ENCODE measurements at places on chromosomes 3 and 15.

DNA sequence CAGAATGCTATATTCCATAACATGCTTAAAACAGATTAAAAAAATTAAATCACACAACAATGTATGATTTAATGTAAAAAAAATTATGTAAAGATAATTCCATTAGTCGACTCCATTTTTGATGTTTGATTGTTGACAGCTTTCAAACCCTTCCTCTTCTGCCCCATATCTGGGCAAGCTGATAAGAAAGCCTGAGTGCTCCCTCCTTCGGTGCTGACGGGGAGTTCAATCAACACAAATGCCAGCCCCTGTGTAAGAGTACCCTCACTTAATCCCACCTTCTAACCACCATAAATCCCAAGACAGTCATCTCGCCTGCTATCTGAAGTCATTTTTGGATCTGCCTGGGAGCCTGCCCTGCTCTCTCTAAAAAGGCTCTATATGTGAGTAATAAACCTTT lies 59.8 kb upstream of the IP6K2 start:
- no peak for DNase-seq

DNA sequence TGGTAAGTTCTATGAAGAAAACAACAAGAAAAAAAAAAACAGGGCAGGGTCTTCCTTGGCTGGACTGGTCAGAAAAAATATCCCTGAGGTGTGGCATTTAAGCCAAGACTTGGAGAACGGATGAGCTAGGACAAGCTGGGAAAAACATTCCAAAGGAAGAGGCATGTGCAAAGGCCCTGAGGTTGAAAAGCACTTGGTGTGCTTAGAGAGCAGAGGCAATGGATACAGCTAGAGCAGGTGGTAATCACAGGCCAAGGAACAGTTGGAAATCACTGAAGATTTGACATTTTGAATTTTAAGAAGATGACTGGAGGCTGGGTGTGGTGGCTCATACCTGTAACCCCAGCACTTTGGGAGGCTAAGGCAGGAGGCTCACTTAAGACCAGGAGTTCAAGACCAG lies 42.9 kb upstream of the PDE8A start:
- no peak for DNase-seq

DNA sequence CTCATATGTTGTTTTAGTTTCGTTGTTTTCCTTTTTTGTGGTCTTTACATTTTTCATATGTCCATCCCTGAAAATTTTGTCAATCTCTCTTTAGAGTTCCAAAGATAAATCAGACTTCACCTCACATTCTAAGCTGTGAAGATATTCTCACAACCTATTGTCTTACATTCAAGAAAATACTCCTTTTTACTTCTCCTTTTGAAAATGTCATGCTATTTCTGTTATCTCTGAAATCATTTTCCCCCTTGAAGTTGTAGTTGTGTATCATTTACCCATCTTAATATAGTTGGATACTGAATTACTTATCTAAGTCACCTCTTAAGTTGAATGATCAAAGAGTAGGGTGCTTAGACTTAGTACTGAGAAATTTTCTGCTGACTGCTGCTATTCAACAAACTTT lies 74.3 kb downstream of the DCUN1D1 start:
- DNase-seq, result no peak

DNA sequence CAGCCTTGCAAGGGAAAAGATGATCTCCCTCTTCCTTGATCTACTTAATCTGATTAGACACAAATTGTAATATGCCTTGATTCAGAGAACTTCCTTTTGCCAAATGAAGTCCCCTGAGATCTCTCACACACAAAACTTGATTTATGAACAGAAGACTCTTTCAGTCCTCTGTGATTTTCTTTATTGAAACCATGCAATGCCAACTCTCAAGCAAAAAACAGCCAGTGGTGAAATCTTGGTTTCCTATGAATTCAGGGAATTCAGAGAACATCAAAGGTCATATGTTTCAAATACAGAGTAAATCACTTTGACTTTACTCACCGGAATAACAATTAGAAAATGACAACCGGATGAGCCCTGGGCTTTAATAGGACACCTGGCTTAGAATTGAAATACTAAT lies 211.7 kb downstream of the ABHD5 start:
- no peak for DNase-seq

- no peak for DNase-seq
These were observed 400.5 kb upstream of the C2CD4B start for GRCh38 chr15:62565634-62566026.

DNA sequence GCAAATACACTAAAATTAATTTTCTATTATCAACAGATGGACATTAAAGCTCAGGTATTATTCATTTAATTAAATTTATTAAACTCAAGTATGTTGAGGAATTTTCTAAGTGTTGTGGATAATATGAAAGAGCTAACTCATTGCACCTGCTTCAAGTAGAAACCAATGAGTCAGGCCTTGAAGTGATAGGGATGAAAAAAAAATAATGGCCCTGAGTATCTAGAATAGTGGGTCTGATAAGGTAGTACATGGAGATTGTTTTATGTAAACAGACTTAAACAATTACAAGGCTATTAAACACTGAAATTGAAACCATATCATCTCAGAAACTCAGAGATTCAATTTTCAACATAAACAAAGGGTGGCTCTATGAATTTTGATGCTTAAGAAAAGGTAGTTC lies 857.1 kb upstream of the GBE1 start:
- DNase-seq, result no peak

DNA sequence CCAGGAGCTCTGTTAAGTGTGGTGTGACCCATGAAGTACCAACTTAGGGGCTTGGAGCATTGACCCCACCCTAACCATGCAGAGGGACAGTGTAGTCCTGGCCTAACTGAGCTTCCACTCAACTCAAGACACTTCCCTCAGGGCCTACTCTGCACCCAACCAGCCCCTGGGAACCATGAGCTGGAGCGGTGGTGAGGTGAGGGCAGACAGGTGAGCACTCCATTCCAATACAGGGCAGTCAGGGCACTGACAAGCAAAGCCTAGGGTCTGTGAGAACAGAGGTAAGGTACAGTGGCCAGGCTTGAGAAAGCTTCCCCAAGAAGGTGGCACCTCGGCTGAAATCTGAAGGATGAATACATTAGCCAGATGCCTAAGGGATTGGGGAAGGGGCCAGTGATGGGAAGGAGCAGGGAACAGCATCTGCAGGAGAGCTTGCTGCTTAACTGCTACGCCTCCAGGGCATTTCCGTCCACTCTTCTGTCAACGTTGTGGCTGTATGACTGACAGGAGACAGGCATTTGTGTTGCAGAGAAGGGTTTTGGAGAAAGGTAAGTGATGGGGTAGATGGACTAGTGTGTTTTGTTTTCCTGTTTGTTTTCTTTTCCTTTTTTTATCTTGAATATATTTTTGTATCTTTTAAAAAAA lies 243.5 kb upstream of the TRIM42 start:
- no peak for DNase-seq

DNA sequence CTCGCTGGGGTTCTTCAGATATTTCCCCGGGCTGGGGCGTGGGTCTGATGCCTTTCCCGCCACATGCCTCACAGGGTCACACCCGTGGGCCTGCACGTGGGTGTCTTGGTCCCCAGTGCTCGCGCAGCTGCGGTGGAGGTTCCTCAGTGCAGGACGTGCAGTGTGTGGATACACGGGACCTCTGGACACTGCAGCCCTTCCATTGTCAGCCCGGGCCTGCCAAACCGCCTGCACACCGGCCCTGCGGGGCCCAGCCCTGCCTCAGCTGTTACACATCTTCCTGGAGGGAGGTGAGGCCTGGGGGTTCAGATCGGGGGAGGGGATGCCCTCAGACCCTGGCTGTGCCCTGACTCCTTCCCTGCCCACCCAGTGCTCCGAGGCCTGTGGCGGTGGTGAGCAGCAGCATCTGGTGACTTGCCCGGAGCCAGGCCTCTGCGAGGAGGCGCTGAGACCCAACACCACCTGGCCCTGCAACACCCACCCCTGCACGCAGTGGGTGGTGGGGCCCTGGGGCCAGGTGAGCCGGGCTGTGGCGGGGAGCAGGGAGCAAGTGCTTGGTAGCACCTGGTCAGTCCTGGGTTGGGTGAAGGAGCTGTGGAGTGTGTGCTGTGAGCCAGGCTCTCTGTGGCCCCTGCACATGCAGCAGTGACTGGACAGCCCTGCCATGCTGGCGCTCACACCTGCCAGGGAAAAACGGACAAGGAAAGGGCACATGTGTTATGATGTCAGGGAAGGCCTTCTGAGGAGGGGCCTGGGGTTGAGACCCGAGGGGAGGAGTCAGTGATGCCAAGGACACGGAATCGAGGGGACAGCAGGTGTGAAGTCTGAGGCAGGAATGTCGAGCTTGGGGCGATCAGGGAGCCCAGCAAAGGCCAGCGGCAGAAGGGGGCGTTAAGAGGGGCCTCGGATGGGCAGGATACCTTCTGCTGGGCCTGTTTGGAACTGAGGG lies 88.9 kb downstream of the TBC1D2B start:
- no peak for DNase-seq

- peak; percentile 54 for DNase-seq
These were observed 93.7 kb downstream of the MCTP2 start for GRCh38 chr15:94324835-94325767.

DNA sequence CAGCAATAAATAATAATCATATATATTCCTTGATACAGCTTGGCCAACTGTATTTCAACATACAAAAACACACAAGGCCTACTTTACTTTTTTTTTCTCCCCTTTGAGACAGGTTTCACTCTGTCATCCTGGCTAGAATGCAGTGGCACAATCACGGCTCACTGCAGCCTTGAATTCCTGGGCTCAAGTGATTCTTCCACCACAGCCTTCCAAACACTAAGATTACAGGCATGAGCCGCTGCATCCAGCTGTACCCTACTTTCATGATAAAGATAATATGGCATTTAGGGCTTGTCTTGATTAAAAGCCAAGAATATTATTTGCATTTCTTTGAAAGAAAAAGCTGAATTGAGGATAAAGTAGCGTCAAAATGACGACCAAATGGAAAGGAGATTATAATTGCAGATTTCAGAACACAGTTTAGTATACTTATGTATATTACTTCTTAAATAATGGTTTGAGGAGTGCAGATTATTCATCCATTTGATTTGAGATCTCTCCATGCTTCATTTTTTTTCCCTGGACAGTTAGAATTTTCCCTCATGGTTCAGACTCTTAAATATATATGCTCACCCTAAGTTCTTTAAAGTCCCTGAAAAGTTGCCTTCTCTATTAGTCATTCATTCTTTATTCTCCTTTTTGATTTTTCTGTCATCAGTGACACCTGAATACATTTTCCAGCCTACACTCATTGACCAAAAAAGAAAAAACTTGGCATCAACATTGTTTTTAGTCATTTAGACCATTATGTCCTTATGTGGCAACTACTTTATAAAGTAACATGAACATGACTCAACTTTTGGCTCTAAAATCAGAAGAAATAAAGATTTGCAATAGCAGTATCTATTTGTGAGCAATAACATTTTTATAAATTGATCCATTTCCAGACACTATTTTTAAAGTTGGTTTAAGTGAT lies 48.5 kb upstream of the MLF1 start:
- DNase-seq, result no peak

- no peak for DNase-seq
These were observed 157.9 kb downstream of the RAP2B start for GRCh38 chr3:153319705-153320554.

GRCh38 chr15:68348081-68348480 lies 70.5 kb downstream of the FEM1B start:
- no peak for DNase-seq

GRCh38 chr3:47016934-47017435 lies 37.5 kb downstream of the NBEAL2 start:
- no peak for DNase-seq

- DNase-seq, result no peak
These were observed 32.4 kb upstream of the HES1 start for GRCh38 chr3:194103505-194103904.

DNA sequence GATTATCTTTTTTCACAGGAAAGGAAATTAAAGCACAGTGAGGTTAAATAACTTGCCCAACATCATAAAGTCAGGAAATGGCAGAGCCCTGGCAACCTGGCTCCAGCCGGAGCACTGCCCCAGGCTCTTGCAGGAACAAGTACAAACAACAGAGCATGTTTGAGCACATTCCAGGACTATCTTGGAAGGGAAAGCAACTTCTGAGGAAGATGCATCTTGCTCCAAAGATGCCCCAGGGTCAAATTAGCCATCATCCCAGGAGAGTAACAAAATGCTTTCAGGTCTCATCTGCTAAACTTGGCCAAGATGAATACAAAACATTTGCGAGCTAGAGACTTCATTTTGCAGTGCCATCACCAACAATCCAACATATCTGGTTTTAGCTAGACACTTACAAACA lies 162.4 kb upstream of the LRRN1 start:
- no peak for DNase-seq

- no peak for DNase-seq
These were observed 10.7 kb upstream of the CNTN6 start for GRCh38 chr3:1082108-1082507.

- DNase-seq, result no peak
These were observed 30.8 kb downstream of the HLTF start for GRCh38 chr3:149055575-149055974.

DNA sequence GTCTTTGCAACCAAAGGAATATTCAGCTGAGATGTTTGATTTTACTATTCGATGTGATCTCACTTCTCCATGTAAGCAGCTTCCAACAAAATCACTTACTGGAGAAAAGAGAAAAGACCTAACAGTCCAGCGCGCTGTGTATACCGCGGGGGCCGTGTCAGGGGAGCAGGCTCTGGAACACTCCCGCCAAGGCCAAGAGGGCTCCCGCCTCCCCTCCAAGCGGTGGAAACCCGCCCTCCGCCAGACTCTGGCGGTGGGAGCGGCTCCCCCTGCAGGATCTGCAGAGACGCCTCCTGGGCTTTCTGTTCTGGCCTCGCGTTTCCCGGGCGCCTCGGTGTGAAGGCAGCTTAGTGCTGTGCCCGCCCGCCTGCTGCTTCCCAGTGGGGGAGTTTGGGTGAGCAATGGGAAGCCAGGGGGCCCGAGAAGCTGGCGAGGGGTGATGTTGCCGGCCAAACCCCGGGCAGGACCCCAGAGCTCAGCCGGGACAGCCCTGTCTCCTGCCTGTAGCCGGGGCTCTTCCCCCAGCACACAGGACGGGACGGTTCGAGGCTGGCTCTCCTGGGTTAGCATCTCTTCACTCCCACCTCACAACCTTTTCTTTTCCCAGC lies 36.3 kb downstream of the CHST14 start:
- DNase-seq, result peak; percentile 48

GRCh38 chr3:98068824-98069223 lies 18.1 kb upstream of the OR5AC2 start:
- DNase-seq, result no peak

DNA sequence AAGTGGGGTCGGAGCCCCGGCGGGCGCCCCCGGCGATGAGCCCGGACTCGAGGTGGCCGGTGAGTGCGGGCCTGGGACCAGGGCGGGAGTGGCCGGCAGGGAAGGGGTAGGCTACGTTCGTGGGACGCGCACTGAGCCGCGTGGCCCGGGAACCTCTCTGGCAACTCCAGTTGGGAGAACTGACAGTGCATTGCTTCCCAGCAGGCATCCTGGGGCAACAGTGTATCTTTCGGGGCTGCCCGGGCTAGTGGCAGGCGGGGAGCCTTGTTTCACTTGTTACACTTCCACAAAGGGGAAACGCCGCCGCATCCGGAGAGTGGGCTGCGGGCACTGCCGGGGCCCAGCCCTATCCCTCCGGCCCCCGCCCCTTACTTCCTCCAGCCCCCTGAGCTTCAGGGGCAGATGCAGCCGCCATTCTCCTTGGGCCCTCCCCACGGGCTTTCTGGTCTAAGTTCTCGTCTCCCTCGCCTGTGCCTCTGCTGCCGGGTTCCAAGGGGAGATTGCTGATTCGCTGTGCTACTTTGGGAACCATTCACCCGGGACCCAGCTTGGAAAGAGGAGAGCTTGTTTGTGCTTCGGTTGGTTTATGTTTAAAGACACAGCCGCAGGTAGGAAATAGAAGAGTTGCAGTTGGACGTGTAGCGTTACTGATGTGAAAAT lies 675 bp downstream of the BRPF1 start:
- peak; percentile 57 for DNase-seq

GRCh38 chr3:157606011-157606851 lies 103.0 kb upstream of the VEPH1 start:
- peak; percentile 32 for DNase-seq

GRCh38 chr3:120280566-120280965 lies 4.5 kb downstream of the GPR156 start:
- DNase-seq, result no peak

Data from effector memory CD8-positive, alpha-beta T cell (primary cell).